ENCODE measurements at places on chromosomes 12 and 14.

DNA sequence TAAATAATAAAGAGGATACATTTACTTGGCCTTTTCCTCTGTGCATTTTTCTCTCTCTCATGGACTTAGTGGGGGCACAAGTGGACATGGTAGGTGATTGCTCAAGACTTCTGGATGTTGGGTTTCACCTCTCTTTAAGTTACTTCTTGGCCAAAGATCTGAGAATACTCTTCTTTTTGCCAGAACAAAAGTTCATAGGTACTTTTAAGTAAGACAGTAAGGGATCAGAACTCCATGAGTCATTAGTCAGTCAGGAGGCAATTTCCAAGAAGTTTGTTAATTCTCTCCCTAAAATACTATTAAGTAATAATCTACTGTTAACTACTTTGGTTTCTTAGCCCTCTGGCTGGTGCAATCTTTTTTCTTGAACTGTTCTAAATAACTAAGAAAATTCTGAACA is 84.2 kb downstream of the GRIP1 start:
- no peak for DNase-seq

DNA sequence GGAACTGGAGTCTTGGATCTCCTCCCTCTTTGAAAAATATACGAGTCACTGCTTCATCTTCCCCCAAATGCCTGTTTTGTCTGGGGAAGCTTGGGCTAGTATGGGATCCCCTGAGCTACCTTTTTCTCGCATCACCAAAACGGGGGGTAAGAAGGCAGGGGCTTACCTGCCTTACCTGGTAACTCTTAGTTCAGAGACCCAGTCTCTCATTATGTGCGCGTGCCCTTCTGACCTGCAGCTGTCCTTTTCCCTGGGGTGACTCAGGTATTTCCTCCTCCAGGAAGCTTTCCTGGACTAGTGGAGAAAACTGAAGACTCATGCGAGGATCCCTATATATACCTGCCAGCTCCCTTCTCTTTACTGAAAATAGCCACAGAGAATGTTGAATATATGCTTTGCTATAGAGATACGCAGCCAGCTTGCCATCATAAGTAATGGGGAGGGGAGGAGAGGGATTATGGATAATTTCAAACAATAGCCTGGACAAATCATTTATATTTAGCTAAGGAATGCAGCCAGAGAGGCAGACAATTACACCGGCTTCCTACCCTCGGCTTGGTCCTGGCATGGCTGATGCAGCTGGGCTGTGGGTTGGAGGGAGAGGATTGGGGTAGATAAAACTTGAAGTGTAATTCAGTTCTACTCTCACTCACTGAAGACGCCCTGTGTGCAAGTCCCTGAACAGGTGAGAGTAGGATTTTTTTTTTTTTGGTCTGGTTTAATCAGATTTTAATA is 1.1 kb downstream of the TSPAN9 start:
- no peak for DNase-seq

- DNase-seq: no peak
Observed at GRCh38 chr12:91189516-91189915, 6.9 kb upstream of the DCN start.

- no peak for DNase-seq
Observed at GRCh38 chr12:91695964-91696363, 449.7 kb downstream of the BTG1 start.

DNA sequence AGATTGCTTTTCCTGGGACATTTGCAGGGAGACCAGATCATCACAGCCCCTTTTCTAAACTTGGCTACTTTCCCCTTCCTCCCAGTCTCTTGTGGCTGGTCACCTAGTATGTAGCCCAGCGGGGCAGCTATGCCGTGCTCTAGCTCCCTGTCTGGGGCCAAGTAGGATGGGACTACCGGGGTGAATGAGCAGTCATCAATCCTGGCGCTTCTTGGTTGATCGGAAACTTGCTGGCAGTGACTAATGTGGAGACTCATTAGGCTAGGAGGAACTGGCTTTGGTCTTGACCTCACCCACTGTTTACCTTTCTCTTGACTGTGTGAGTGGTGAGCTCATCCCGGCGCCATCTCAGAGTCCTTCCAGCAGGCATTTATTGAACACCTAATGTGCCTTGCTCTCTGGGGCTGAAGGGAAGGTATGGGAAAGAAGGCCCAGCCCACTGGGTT is 15.9 kb downstream of the PLEKHG3 start:
- no peak for DNase-seq

DNA sequence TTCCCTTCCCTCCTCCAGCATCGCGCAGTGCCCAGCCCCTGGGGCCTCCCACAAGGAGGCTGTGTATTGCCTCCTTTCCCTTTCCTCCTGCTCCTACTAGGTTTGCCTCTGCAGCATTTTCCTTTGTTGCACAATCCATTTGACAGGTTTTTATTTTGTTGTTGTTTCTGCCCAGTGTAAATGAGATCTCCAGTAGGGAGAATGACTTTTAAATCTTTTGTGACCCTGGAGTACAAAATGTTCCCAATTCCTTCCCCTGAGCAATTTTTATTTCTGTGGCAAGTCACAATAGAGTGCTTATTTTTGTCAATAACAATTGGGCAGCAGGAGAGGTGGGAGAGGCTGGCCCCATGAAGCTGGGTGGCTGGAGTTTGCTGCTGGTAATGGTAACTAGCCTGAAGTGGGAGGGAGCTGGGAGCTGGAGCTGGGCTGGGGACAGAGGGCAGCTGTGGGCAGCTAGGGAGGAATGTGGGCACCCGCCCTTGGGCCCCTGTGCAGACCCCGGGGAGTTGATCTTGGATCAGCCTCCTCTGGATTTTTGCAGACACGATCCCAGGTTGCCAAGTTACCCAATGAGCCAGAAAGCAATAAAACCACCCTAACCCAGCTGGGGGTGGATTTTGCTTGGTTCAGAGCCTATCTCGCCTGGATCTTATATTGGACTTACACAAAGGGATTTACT is 160.1 kb downstream of the KTN1 start:
- DNase-seq: no peak

DNA sequence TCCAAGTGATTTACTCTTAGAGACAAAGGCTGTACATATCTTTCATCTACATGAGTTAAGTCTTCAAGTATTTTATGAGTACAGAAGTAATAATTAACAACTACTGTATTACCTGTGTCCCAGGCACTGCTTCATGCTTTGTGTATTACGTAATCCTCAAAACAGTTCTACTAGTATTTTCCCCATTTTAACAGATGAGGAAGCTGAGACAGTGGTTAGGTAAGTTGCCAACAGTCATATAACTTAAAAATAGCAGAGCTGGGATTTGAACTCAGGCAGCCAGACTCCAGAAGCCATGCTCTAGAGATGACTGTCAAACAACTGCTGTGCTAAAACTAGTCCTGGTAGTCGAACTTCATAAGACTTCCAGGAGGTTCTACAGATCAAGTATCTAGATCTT is 10.7 kb downstream of the TRMT5 start:
- no peak for DNase-seq
